Mammary epithelial cell (primary cell): ENCODE measurements at places on chromosomes 13 and 19. TPM values are rescaled to one million over a fixed set of nuclear protein-coding genes. Genes with fewer than 3 reads are reported as not detected.

KLHL1 gene
- total RNA-seq: not detected

ZNF177 gene
- 1.0 TPM for total RNA-seq

- DNase-seq: no peak
These were observed 16.3 kb downstream of the CILP2 start for GRCh38 chr19:19554074-19555023.

DNA sequence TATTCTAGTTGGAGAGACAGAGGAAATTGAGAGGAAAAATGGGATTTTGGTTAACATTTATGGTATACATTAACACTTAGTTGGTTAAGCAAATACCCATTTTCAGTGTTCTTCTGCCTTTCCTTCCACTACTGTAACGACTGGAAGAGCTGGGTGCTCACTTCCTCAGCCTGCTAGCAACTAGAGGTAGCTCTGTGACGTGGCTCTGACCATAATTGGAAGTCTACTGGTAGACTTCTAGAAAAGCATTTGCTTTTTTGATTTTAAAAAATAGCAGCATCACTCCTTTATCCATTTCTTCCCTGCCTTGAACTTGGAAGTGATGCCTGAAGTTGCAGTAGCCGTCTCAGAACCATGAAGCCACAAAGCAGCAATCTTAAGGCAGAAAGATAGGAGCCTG, 15.9 kb downstream of the NHLRC3 start:
- no peak for DNase-seq

- no peak for DNase-seq
These were observed 11.5 kb downstream of the SYT3 start for GRCh38 chr19:50628146-50628545.

- DNase-seq: no peak
These were observed 5.7 kb downstream of the XRCC1 start for GRCh38 chr19:43569657-43570056.

DNA sequence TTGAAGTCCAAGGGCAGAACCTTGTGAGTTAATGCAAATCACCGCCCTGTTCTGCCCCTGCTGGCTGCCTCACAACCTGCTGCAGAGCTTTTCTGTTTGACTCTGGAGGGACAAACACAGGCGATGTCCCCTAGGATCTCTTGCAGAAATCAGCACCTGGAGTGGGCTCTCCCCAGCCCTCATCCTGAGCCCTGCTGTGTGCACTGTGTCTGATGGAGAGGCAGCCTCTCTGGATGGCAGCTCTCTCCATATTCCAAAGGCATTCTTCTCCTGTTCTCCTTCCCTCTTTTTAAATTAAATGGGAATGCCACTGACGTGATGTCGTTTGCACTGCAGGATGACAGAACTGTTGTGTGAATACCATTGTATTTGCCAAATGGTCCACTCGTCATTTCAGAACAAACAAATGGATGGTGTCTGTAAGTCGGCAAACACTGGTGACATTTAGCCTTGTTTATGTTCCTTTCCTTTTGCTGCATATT, 184.1 kb downstream of the ZNF536 start:
- no peak for DNase-seq

DNA sequence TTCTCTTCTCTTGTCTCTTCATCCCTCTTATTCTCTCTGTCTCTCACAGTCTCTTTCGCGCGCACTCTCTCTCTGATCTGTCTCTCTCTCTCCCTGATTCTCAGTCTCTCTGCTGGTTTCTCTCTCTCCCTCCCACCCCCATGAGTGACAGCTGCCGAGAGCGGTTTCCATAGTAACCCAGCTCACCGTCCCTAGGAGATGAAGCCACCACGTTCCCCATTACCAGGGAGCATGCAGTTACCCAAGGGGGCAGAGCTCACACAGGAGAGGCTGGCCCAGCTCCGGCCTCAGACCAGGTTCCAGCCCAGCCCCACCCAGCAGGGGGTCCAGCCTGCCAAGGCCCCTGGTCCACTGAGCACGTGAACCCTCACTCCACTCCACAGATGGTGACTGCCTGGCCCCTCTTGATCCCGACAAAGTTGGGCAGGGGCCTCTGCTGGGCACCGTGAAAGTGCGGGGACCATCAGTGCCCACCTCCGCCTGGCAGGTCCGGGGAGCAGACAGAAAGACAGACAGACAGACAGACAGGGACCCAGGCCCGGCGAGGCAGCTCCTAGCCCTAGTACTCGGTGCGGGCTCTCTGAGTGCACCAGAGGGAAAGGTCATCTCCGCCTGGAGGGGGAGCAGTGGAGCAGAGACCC, 50.6 kb downstream of the CELF5 start:
- DNase-seq: no peak
